ENCODE measurements at places on chromosomes 6 and 20.

DNA sequence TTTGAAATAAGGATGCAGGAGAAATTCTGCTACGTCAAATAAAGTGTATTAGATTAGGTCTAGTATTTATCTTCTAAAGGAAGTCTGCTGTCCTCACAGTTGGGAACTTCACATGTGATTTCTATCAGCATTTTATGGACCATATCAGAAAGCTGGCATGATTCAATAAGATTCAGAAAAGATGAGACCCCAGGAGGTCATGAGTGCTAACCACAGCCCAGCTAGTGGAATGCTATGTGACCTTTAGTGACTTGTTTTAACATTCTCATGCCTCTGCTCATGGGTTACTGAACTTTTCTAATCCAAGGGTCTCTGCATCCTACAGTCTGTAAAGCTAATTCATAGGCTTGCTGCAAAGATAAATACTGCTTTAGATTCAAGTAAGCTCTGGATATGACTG lies 150.1 kb downstream of the GMPR start:
- DNase-seq, result no peak

DNA sequence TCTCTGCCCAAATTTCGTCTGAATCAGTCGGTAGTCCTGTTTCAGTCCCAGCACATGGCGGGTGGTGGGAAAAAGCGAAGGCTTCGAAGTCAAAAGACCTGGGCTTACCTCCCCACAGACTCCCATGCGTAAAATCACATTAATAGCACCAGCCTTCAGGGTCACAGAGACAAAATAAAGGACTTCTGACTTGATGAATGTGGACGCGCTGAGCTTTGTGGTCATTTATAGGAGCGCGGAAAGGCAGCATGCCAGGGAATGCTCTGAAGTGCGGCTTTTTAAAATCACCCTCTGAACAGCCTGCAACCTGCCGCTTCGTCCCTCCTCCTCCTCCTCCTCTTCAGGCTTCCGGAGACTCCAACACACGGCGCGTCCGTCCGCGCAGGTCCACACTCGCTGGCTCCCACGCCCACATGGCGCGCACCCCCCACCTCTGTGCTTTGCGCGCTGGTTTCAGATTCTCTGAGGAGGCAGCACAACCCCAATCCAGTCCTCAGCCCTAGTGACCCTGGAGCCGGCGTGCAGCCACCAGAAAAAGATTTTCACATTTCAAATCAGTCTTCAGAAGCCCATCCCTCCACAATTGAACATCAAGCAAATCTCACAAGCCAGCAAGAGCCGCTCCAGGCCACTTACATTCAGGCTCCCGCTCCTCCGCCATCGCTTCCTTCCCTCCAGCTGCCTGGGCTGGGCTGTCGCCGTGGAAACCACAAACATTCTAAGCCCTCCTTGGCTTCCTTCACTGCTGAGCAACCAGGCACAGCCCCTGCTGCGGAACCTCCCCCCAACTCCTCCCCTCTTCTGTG lies at the start of gene C6orf118:
Gene C6orf118 (minus strand): TSS at position 680 of the 806 bp plus-strand sequence. CDS start 19 bp downstream, at position 661.
- DNase-seq, result no peak

GRCh38 chr6:145015739-145016558 lies 719.4 kb downstream of the EPM2A start:
- DNase-seq, result no peak

DNA sequence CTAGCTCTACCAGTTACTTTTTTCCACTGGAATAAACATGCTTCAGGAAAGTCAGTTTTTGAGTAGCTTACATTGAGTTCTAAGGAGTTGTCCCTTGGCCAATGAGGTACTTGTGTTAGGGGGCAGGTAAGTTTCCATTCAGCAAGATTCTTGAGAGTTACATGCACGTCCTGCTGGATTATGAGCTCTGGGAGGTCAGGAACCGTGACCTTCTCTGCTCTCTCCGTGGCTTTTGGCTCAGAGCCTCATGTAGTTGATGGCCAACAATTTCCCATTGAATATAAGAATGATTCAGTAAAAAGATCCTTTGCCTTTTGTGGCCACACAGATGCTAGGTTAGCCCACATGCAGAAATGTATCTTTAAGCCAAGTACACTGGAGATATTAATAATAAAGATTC lies 181.8 kb upstream of the RALGAPA2 start:
- no peak for DNase-seq

DNA sequence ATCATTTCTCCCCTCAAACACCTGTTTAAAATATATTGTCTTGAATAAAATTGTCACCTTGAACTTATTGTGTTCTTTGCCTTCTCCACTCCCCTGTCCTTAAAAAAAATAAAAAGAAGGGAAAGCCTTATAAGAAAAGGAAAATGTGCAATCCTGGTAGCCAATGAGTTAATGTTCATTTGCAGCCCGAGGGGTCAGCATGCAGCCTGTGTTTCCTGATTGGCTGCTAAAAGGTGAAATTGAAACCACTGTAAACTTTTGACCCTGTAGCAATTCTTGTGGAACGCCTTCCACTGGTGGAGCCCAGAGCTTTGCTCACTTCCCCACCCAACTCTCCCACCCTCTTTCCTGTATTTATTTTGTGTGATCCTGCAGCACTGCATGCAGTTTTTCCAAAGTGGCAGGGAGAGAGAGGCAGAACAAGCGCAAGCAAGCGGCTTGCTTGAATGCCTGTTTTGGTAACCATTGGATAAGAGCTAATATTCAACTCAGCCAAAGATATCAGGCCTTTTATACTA lies 74.9 kb downstream of the NCOA3 start:
- DNase-seq, result no peak

DNA sequence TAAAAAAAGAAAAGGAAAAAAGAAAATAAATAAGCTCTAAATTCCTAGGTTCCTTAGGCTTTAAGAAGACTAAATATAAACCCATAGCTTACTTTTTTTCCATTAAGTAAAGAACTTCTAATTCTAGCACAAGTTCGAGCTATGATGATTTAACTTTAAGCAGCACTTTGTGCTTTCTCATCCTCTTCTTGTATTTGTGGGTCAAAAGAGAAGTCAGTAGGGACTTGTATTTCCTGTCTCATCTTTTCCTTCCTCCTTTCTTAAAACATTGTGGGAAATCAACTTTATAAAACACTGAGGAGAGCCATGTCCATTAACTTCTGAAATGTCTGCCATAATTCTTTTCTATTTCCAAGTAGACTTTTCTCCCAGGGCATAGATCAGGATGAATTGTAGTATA lies 637.7 kb upstream of the CITED2 start:
- DNase-seq, result no peak

- DNase-seq, result no peak
Measured at GRCh38 chr6:118367314-118367713, 180.8 kb upstream of the PLN start.

GRCh38 chr6:106804346-106805335 lies 169.9 kb downstream of the CD24 start:
- DNase-seq, result no peak

Measured in activated CD4-positive, alpha-beta T cell treated with anti-CD3 and anti-CD28 coated beads for 1 hour (primary cell).